Right kidney (tissue), 9 donors: ENCODE measurements at places on chromosomes 5 and 9.

GRCh38 chr5:82169892-82170291, 108.3 kb downstream of the RPS23 start:
- no peak for DNase-seq

GRCh38 chr5:68240202-68240601, 24.6 kb downstream of the PIK3R1 start:
- no peak for DNase-seq

DNA sequence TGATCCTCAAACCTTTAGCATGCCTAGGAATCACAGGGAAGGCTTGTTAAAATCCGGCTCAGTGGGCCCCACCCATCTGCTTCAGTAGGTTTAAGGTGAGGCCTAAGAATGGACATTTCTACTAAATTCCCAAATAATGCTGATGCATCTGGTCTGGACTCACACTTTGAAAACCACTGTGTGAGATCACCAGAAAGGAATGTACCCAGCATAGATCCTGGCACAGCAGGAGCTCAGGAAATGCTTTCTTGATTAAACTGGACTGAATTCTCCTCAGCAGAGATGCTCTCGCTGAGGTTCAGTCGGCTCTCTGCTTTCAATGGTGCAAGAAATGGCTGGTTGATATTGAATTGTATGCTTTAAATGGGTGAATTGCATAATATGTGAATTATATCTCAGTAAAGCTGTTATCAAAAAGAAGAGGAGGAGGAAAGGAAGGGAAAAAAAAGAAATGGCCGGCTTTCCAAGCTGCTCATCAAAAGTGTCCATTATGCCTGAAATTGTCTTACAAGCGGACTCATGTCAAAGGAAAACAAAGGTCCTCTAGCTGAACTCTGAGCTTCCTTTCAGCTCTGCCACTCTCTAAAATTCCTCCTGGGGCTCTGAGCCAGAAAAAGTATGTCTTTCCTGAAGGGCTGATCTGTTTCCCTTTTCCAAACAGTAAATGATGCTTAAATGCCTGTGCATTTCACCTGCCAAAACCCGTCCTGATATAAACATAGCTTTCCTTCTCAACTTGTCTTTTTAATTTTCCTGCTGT, 77.6 kb upstream of the SAP30L start:
- DNase-seq, result no peak

GRCh38 chr5:53164478-53165165, 55.1 kb upstream of the MOCS2 start:
- no peak for DNase-seq

DNA sequence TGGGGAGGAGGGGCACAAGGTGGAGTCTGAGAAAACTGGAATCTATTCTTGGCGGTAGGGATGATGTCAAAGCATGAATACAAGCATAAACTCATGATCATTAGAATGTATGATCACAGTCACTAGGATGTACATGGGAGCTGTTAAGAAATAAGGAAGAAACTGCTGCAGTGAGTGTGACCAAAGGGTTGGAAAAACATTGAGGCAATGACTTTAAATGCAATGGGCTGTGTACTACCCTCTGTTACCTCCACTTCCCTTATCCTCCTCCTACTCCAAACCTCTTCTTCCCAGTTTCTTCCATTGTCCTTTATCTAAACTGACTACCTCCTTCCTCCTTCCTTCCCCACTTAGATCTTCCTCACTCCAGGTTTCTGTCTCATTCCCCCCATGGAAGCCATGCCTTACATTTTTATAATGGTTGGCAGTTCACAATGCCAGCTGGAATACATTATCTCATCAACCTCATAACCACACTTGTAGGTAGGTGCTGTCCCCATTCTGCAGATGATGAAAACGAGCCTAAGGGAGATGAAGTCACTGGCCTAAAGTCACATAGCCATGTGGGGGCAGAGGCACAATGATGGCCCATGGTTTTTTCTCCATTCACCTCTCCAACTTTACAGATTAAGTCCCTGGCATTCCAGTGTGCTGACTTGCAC, 21.9 kb upstream of the TNFSF15 start:
- no peak for DNase-seq

GRCh38 chr9:133273098-133273497, 1.9 kb downstream of the ABO start:
- DNase-seq, result no peak

GRCh38 chr9:31597977-31598376, 786.5 kb upstream of the ACO1 start:
- DNase-seq, result no peak

DNA sequence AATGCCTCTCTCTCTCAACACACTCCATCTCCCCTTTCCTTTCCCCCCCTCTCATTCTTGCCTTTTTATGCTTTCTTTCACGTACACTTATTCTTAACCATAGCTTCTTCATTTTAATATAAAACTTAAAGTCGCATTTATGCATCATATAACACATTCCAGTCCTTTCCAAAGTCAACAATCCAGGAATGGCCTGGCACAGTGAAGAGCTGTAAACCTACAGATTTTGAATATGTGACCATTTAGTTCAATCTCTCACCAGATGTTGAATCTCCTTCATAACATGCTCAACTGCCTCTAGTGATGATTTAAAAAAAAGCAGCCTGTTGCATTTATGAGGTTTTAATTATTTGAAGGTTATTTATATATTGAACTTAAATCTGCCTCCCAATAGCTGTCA, 186.2 kb upstream of the GRAMD2B start:
- no peak for DNase-seq
